MM.1S (cell line): ENCODE measurements at places on chromosomes 3 and 15.
A peak's percentile ranks its signal among the peaks of the same experiment; 100 is the strongest.

DNA sequence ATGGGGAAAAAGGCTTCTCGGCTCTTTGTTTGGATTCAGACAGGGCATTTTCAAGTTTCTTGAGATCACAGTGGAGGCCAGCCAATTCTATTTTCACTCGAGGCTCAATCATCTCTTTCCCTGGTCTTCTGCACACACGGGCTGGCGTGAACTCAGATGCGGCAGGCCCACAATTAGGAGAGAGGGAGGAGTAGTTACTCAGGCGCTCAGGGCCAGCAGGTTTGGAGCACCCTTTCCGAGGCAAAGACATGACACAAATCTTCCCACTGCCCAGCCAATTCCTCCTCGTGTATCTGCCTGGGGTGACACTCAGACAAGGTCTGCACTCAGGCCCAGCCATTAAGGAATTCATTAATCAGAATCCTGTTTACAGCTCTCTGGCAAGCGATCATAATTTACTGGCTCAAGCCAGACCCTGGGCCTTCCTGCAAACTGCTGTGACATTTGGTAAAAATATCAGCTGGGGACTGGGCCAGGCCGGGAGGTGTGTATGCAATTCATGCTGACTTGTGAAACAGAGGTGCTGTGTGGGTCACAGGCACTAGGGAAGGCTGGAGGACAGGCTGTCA lies 68.1 kb upstream of the TLE3 start:
- DNase-seq: no peak

DNA sequence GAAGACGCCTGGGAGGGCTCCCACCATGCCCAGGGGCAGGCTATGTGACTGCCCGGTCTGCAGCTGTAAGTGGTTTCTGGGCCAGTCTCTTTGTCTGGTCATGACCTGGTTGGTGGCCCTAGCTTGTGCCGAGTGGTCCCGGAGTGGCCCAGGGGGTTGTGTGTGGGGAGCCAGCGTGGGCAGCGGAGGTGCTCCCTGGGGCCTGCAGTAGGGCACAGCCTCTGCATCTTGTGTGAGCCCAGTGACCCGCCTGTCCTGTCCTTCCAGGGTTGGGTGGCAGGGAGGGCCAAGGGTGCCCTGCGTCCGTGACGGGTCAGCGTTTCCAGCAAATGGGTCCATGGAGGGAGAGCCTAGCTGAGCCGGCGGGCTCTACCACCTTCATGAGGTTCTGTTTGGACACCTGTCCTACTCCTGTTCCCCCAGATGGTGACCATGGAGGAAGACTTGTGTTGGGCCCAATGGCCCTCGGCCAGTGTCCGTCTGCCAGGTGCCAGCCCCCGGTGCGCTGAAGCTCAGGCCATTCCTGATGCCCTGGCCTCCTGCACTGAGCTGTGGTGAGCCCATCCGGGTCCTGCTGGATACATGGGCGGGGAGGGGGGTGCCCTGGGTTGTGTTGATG lies 215.4 kb downstream of the SNRPN start:
- no peak for DNase-seq

GRCh38 chr3:14633819-14634424 lies 17.6 kb upstream of the CCDC174 start:
- DNase-seq: peak; percentile 66

- no peak for DNase-seq
Measured at GRCh38 chr15:90364251-90364650, 12.2 kb downstream of the ZNF774 start.

DNA sequence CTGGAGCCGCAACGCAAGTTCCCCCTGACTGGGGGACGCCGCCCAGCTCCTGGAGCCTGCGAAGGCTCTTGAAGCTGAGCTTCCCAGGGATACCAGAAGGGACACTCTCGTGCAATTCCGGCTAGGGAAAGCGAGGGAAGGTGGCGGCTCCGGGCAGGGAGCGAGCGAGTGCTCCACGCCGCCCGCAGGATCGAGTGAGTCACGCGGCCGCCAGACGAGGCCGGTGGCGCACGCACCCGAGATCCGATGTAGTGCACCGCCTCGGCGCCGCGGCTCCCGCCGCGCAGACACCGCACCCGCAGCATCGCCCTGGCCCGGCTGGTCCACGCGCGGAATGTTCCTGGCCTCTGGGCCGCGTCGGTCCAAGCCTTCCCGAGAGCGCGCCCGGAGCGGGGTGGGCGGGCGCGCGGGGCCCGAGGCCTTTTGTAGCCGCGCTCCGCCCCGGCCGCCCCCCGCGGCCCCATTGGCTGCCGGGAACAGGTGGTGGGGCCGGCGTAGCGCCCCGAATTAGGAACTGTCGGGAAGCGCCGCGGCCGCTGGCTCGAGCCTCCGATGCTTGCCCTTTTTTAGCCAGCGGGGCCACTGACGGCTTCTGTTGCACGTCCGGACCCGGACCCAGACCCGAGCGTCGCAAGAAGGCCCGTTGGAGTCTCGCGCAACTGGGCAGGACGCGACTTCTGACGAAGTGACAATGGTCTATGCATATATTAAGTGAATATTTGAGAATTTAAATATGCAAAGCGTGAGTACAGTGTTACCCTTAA lies at the start of gene GATM:
GATM (minus strand) TSS at position 396 of the 764 bp plus-strand sequence; CDS start at position 305, 91 bp downstream.
- peak; percentile 75 for DNase-seq

DNA sequence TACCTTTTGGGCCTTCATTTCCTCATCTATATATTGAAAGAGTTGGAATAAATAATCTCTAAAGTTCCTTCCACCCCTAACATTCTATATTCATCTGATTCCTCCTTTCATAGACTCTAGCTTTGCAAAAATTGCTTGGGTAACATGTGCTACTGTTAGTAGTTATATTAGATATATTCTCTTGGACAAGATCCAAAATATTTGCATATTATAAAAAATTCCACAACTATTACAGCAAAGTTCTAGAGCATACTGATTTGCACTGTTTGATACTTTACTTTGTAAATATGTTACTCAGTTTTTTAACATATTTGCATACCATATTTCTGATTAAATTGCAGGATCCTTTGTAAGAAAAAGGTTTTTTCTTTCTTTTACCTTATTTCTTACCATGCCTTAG lies 95.9 kb upstream of the UBE2E2 start:
- no peak for DNase-seq

DNA sequence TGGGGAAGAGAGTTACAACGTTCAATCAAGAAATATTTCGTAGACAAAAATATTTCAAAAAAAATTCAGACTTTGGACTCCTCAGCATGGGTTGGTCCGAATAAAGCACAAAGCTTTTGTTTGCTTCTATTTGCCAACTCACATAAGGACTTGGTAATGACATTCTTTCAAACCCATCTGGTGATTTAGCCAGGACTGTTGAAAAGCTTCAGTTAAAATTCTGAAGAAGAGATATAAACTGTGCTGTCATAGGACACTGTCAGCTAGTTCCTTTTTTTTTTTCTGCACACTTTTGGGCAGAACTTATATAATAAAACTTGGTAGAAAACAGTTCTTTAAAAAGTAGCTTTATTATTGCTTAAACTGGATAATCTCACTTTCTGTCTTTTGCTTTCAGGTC lies 660.8 kb upstream of the SGO1 start:
- DNase-seq: no peak

DNA sequence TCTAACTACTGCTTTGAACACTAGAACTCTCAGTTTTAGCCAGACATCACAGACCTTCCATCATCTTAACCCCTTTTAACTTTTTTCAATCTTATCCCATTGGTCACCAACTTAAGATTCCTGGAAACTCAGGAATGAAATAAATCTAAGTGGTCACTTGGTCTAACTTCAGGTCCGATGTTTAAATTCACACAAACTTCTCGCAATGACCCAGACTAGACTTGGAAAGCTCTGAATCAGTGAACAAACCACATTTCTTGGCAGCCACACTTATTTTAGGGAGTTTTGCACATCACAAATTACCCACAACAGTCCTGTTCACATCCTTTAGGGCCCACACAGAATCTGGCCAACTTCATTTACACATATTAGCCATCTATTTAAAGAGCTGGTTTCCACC lies 118.9 kb downstream of the MAGI1 start:
- DNase-seq: no peak

DNA sequence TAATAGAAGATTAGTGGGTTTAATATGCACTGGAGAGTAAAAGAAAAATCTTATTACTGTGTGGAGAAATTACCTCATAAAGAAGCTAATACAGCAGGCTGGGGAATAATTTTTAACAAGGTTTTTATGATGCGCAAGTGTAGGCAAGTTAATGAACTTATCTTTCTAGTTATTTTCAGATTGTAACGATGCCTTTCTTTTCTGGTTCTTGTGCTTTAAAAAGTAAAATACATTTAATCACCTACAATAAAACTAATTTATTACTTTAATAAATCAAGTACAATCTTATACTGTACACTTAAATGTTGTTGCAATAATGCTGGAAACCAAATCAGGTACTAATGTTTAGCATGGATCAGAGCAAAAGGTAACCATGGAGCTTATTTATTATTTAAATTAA lies 266.6 kb downstream of the ZIC1 start:
- DNase-seq: no peak

DNA sequence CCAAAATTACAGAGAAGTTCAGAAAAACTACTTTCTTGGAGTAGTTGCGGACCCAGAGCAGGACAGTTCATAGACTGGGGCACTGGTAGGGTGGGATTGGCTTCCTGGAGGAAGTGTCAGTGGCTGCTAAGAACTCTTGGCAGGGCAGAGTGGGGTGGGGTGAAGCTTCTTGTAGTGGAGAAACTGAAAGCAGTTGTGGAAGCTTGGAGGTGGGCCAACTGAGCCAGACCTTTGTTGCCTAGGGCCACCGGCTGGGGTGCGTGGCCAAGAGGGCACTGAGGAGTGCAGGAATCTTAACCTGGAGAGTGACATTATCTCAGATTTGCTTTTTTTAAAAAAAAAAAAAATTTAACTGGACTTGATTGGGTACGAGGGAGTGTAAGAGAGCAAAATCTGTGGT lies 3.1 kb downstream of the KAT2B start:
- DNase-seq: peak; percentile 76

DNA sequence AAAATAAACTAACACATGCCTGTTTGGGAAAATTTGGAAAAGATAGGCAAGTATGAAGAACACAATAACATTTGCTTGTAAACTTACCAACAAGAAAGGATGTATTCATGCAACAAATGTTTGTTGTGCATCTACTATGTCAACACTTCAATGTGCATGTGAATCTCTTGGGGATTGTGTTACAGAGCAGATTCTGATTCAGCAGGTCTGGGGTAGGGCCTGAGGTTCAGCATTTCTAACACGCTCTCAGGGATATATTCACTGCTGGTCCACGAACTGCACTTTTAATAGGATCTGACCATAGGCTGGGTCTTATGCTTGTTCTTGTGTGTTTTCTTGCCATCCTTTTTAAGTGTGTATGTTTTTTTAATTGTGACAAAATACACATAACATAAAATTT lies 11.8 kb downstream of the GPD1L start:
- DNase-seq: no peak

DNA sequence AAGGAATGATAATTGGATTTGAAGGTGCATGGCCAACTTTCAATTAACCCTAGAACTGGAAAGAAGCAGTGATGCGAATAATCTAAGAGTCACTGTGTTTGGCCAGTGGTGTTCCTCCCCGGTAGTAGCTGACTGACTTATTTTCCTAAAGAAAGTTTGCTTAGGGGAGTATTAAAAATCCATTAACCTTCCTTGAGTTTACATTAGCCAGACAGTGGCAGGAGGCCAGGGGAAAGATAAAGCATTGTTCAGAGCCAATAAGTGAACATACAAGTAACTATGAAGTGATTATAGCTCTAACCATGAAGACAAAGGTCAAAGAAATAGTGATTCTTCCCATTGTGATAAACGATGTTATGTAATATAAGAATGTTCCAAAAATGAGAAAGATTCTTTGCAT lies 8.9 kb upstream of the TMEM202 start:
- no peak for DNase-seq

- no peak for DNase-seq
Measured at GRCh38 chr15:93178371-93178770, 89.4 kb upstream of the RGMA start.

DNA sequence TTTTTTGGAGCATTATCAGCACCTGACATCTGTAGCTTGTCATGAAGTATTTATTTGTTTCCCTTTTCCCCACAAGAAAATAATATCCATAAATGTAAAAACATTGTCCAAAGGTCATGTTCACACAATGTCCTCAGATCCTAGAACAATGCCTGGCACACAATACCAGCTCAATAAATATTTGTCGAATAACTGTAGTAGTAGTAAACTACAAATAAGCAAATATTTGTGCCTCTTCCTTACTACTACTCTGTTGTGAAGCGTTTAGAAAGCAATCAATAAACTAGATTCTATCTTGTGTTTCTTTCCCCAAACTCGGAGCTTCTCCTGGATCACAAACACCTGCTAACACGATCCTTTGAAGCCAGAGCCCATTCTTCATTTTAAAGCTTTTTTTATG lies 459.6 kb upstream of the NECTIN3 start:
- no peak for DNase-seq

DNA sequence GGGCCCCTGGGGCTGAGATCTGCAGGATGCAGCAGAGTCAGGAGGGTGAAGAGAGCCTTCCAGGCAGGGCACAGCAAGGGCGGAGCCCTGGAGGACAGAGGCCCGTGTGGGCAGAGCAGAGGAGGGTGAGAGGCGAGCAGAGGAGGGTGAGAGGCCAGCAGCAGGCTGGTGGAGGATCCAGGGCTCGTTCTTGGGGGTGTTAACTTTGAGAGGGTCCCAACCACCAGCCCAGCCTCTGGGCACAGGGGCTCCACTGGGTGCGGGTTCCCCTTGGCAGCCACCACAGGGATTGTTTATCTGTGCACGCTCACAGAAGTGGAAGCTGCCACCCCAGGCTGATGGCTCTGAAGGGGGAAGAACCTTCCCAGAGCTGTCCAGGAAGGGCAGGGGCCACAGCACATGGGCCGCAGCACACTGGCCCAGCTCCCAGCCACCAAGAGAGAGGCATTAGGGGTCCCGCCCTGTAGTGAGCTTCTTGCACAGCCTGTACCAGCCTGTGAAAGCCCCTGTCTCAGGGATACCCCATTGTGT lies 9.3 kb upstream of the PLXND1 start:
- DNase-seq: no peak

GRCh38 chr3:39644176-39644575 lies 165.2 kb upstream of the MYRIP start:
- no peak for DNase-seq

- DNase-seq: no peak
Measured at GRCh38 chr15:36371509-36371908, 207.9 kb upstream of the CDIN1 start.

- DNase-seq: no peak
Measured at GRCh38 chr3:147358144-147358992, 48.0 kb downstream of the ZIC4 start.

- DNase-seq: no peak
Measured at GRCh38 chr15:62913246-62913645, 129.3 kb upstream of the TPM1 start.

GRCh38 chr3:3783210-3783609 lies 16.0 kb upstream of the LRRN1 start:
- DNase-seq: no peak
